ENCODE measurements at places on chromosomes 12 and 14.

- DNase-seq: no peak
Measured at GRCh38 chr12:26156201-26156871, 31.5 kb upstream of the BHLHE41 start.

GRCh38 chr14:103628221-103628683 is 759 bp upstream of the KLC1 start:
- DNase-seq: peak; percentile 78

GRCh38 chr14:51725061-51725460 is 73.4 kb downstream of the FRMD6 start:
- DNase-seq: no peak

DNA sequence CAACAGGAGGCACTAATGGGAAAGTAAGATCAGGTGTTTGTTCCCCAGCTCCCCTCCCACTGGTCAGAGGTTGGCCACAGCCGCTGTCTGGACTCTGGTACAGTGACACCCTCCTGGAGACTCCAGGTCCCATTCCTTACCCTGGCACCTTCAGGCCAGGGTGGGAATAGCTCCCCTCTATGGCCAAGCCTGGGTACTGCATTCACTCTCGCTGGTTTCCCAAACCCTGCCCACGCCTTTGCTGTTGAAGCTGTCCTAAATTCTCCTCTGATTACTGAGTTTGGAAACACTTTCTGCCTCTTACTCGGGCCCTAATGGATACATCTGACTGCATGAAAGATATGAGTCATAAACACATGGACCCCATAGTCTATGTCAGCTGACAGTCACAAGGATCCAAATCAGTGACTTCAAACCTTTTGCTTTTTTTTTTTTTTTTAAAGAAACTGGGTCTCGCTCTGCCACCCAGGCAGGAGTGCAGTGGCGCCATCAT is 17.9 kb downstream of the HRK start:
- peak; percentile 42 for DNase-seq

- DNase-seq: no peak
Measured at GRCh38 chr12:62976110-62976662, 41.2 kb upstream of the PPM1H start.

Measured in HT1080 (cell line).